ENCODE measurements at places on chromosomes 3 and 15. TPM values are rescaled to one million over a fixed set of nuclear protein-coding genes. Genes with fewer than 3 reads are reported as not detected.

SLC9C1 gene
- total RNA-seq: 0.13 TPM

TLR9 gene
- total RNA-seq: 0.06 TPM

WDR72 gene
- not detected for total RNA-seq

MYH15 gene
- total RNA-seq: under 0.01 TPM

CCDC174 gene
- 8.9 TPM for total RNA-seq

SRGAP3 gene
- under 0.01 TPM for total RNA-seq

MAGEF1 gene
- 5.3 TPM for total RNA-seq

Measured in bladder microvascular endothelial cell (primary cell).